ENCODE measurements at places on chromosomes 6 and 20.

GRCh38 chr20:33408716-33409654 is 7.7 kb upstream of the CDK5RAP1 start:
- no peak for DNase-seq

GRCh38 chr20:1287306-1287705 is 21.2 kb downstream of the SNPH start:
- DNase-seq, result no peak

DNA sequence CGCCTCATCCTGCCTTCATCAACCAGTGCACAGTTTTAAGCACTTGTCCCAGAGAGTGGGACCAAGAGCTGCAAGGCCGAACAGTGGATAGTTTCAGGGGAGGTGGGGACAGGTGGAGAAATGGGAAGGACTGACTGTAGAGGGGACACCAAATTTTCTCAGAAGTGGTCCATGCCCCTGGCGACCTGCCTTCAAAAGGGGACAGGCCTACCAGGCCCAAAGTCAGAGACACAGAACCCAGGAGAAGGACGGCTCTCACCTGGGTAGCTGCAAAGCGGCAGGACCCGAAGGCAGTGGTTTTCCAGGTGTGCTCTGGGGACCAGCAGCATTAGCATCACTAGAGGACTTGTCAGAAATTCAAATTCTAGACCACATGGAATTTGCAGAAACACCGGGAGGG is 5.8 kb downstream of the TFEB start:
- DNase-seq, result no peak

- DNase-seq, result no peak
These were observed 16.8 kb downstream of the IL17F start for GRCh38 chr6:52227495-52227894.

DNA sequence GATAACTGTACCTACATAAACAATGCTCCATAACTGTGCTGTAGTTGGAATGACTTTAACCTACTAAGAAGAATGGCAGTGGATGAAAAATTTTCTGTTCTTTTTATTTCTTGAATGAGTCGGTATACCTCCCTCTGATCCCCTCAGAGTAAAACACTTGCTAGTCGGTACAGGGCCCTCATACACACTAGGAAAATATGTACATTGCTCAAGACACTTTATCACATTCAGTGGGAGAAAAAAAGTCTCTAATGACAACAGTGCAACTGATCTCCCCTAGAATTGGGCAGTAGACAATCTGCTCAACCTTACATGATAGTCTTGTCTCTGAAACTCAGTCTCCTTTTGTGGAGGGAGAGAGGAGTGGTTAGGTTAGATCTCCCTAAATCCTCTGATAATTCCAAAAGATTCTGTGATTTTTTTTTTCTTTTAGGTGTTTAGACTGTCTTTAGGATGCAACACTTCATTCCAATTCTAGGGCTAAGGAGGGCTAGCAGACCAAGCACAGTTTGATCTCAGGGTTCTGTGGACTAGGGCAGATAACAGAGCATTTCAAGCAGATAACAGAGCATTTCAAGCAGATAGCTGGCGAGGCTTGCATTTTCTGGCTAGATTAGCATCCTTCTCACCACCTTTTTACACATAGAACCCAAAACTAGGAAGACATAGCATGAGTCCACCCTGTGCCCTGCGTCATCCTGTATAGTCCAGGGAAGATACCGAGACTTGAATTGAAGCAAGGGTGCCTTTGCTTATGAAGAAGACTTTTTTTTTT is 100.3 kb upstream of the TNFAIP3 start:
- no peak for DNase-seq

GRCh38 chr6:67331304-67331703 is 1303.8 kb upstream of the ADGRB3 start:
- no peak for DNase-seq

DNA sequence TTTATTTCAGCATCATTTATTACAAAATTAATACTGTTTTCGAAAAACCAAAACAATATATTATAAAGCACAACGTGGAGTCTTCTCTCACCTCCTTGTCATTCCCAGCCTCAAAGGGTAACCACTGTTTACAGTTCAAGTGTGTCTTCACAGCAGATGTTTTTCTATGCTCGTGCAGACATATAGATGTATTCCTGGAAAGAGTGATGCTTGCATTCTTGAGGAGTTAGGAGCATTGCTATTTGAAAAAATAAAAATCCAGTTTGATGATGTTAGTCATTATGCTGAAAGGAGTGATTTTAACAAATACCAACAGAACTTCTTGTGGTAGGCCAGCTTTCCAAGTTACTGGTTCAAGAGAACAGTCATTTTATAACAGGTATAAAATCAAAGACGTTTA is 234.9 kb downstream of the BCKDHB start:
- DNase-seq, result no peak

- no peak for DNase-seq
These were observed 118.7 kb downstream of the RPS12 start for GRCh38 chr6:132933090-132933489.

DNA sequence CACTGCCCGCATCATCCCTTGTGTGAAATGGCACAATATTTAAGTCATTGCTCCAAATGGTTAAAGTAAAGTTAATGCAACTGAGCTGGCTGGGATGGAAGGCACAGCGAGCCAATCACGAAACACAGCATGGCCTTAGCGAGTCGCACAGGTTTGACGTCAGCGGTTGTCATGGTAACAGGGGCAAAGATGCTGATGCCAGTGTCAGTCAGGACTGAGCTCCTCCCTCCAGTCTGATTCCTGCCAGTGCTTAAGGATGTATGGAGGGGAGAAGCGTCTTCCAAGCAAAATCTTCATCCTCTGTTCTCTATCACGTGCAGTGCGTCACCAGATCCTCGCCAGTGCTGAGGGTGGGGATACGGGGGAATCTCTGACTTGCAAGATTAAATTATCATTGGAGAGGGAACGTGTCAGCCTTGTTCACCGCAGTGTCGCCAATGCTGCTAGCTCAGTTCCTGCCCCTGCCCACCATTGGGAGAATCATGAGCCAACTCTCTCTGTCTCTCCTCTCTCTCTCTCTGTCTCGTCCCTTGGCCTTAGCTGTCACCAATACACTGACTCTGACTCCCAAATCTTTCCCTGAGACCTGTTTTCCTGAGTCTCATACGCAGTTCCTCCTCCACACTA is 24.5 kb downstream of the TSPYL4 start:
- no peak for DNase-seq

DNA sequence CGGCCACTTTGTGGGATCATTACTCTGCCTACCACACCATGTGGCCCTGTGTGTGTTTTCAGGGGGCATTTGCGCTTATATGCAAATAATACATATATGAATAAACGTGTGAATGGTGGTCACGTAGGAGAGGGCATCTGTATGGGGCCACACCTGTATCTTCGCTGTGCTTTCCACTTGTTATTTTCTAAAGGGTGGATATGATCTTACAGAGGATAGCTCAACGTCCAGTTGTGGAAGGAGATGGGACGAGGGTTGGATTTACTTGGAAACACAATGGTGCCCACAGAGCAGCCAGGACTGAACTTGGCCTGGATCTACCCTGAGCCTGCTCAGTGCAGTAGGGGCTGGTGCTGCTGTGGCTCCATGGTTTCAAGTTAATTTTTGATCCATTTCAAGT is 93.3 kb downstream of the YTHDF1 start:
- DNase-seq, result no peak

DNA sequence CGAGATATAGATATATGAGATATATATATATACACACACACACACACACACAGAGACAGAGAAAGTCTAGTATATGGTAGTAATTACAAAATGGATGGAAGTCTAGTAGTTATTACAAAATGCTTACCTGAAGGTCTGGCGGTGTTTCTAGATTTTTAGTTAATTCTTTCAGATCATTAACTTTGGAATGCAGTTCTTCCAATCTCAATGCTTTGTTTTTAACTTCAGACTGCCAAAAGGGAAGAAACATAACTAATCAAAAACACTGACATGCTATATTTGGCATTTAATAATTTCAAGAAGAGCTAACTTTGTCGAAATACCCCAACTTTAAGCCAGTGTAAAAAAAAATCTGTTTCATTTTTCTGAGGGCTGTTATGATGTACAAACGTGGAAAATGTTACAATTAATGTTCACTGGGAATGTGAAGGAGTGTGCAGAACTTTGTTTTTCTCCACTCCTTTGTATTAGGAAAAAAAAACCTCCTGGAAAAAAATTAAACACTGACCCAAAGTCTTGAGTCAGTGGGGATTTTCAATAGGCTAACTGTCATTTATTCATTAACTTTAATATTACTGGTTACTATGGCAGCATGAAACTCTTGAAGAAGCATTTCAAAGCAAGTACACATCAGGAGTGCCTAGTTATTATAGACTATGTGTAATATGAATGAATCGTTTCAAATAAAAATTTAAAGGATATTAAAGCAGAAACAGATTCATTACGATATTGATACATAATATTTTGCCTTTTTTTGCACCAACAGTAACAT is 232.9 kb downstream of the SYNE1 start:
- DNase-seq, result no peak

DNA sequence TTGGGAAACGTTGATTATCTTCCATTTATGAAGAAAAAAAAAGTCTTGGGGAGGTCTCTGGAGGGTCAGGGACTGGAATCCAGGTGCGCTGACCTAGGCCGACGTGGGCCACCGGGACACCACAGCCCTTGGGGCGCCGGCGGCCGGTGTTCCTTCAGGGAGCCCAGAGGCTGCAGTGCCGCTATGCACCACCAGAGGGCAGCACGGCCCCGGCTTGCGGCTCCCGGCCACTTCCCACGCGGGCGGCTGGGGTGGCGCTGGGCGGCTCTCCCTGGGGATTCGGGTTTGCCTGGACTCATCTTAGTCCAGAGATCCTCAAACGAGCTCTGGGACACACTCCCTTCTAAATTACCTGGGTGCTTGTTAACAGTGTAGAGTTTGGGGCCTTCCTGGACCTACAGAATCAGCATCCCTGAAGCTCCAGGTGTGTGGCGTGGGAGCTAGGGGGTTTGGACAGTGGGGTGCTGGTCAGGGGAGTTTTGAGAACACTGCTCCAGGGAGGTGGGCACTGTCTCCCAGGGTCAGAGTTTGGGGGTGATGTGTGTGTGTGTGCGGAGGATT is 23.0 kb upstream of the GTSF1L start:
- DNase-seq, result peak; percentile 85

- DNase-seq, result no peak
These were observed 141.4 kb downstream of the MAFB start for GRCh38 chr20:40547483-40548091.

GRCh38 chr20:14197097-14197496 is 140.3 kb downstream of the FLRT3 start:
- DNase-seq, result no peak

DNA sequence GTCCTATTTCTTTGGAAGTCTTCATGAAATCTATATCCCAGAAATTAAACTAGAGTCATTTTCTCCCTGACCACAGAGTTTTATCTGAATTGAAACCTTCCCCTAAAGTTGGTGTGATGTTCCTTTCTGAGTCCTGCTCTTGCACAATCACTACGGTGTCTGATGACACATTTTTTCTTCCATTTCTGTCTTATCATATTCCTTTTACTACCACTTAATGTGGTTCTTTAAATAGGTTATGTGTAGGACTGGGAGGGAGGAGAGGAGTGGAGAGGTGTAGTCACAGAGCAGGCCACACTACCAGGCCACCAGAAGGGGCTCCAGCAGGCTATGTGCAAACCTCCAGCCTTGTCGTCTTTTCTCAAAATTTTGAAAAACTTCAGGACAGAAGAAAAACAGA is 39.7 kb upstream of the ATXN1 start:
- DNase-seq, result no peak

GRCh38 chr6:105449756-105450390 is 47.0 kb upstream of the PREP start:
- no peak for DNase-seq

All from activated CD8-positive, alpha-beta memory T cell treated with anti-CD3 and anti-CD28 coated beads, Interleukin-2, amount 50 U/mL, for 4 hours (primary cell).